ENCODE measurements at places on chromosomes 12 and 14. TPM values are rescaled to one million over a fixed set of nuclear protein-coding genes. Genes with fewer than 3 reads are reported as not detected.

Gene CLMN
- total RNA-seq, result 5.6 TPM

Gene EXOC3L4
- total RNA-seq, result 0.75 TPM

Gene AQP5
- 126 TPM for total RNA-seq

Gene OVCH1
- total RNA-seq, result not detected

Gene FOXG1
- not detected for total RNA-seq

Gene YARS2
- total RNA-seq, result 35.7 TPM

Gene GLIPR1
- total RNA-seq, result 3.9 TPM

Gene DBX2
- total RNA-seq, result 0.91 TPM

Gene CFAP54
- total RNA-seq, result 0.04 TPM

Gene OR4L1
- total RNA-seq, result not detected

Gene HRK
- 0.05 TPM for total RNA-seq

Gene GPR68
- total RNA-seq, result 2.5 TPM

Gene RNF212B
- not detected for total RNA-seq

Gene PLEKHG7
- total RNA-seq, result not detected

Gene OR10P1
- not detected for total RNA-seq

Gene EFS
- 58.7 TPM for total RNA-seq

Gene IRF9
- 44.8 TPM for total RNA-seq

Gene TAC3
- not detected for total RNA-seq

Gene CELA1
- not detected for total RNA-seq

Data from lower leg skin (tissue), 4 donors.